Aorta (tissue), 5 donors: ENCODE measurements at places on chromosomes 12 and 14.

- DNase-seq = no peak
Measured at GRCh38 chr12:53567961-53568808, 58.0 kb downstream of the ATF7 start.

- peak; percentile 45 for DNase-seq
Measured at GRCh38 chr14:99347561-99347960, 75.6 kb upstream of the BCL11B start.

DNA sequence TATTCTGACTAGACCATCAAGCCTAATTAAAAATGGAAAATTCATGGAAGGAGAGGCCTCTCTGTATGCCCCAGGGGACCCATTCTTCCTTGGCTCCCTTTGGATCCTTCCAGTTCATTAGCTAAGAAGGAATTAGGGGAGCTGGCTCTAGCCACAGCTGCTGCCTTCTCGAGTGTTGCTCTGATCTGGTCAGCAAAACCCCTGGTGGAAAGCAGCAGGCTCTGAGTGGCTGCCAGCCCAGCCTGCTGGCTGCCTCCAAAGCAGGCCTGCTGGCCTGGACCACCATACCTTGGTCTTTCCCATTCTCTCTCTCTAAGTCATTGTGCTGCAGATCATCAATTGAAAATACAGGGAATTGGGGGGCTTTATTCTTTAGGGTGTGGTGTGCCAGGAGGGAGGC is 29.0 kb upstream of the AKAP6 start:
- DNase-seq = no peak

DNA sequence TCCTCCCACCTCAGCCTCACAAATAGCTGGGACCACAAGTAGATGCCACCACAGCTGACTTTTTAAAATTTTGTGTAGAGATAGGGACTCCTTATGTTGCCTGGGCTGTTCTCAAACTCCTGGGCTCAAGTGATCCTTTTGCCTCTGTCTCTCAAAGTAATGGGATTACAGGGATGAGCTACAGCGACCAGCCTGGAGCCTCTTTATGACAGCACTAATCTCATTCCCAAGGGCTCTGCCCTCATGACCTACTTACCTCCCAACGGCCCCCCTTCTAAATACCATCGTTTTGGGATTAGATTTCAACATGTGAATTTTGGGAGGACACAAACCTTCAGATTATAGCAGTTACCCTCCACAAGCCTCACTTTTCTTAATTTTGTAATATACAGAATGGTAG is 150.6 kb upstream of the FUT8 start:
- DNase-seq = no peak

GRCh38 chr12:56129206-56129941 is 1.3 kb downstream of the ESYT1 start:
- peak; percentile 92 for DNase-seq

- no peak for DNase-seq
Measured at GRCh38 chr12:45227316-45228067, 11.6 kb downstream of the ANO6 start.

- peak; percentile 58 for DNase-seq
Measured at GRCh38 chr14:20855652-20856291, 35.4 kb upstream of the RNASE3 start.

- no peak for DNase-seq
Measured at GRCh38 chr12:92600052-92600451, 102.7 kb upstream of the PLEKHG7 start.

DNA sequence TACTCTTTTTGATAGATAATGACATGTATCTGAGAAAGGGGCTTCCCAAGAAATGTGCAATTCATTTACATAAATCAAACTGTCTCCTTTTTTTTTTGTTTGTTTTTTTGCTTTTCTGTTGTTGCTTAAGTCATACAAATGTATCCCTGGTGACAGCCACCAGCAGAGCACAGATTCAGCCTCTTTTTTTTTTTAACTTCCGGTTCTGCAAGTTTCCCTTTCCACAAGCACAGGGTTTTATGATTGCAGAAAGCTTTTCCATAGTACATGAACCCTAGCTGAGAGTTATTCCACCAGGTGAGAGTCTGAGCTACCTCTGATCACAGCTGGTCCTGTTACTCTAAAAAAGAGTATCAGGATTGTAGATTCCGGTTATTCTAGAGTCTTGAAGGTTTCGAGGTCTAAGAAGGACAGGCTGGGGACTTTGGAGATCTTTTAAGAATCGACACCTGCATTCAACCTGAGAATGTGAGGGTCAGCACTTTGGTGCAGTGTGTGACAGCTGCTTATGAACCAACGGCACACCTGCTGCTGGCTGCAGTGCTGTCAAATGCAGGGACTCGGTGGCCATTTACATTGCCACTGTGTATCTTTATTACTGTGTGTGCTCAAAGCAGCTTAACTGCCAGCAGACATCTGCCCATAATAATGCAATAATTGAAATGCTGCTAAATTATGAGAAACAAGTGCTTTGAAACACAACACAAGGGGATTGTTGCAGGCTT is 551.7 kb downstream of the NRXN3 start:
- DNase-seq = no peak

DNA sequence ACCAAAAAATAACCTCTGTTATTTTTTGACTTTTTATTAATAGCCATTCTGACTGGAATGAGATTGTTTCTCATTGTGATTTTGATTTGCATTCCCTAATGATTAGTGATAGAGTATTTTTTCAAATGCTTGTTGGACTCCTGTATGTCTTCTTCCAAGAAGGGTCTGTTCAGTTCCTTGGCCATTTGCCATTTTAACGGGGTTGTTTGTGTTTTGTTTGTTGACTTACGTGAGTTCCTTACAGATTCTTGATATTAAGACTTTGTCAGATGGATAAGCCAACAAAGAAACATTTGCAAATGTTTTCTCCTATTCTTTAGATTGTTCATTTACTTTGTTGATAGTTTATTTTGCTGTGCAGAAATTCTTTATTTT is 651.6 kb upstream of the LRFN5 start:
- DNase-seq = no peak

DNA sequence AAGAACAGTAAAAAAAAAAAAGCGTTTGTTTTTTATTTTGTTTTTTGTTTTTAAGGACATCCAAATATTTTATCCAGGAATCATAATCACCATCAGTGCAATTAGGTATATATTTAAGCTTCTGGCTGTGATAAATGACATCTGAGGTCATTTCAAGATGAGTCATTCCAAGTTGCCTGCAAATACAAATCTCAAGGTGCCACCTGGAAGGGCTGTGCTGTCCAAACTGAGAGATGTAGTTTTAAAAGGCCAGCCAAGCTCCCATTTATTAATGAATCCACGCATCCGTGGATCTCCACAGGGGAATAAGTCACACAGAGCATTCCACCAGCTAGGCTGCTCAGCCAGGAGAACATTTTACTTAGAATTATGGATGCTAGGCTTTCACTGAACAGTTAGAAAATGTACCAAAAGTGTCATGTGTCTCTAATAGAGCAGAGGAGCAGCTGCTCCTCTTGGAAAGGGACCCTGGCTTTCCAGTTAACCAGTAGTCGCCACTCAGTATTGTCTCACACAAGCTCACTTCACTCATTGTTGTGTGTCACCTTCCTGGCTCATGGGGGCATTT is 1151.4 kb upstream of the TMEM132C start:
- DNase-seq = no peak

GRCh38 chr12:810116-810515 is 57.7 kb downstream of the WNK1 start:
- DNase-seq = no peak

DNA sequence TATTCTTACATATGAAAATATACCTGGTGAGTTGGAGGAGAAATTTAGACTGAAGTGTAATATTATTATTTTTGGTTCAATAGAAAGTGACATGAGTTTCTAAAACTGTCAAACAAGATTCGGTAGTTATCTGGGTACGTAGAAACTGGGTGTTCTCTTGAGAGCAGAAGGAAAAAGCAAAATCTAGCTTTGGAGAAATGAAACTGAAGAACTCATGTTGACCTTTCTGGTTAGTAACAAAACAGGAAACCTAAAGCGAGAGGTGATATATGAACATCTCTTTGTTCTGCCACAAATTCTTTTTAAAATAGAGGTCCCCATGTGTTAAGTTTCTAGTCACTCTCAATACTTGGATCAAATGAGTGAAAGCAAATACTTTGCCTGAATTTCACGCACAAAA is 401.7 kb downstream of the TRHDE start:
- no peak for DNase-seq

GRCh38 chr14:32078023-32078857 is 1.1 kb downstream of the ARHGAP5 start:
- no peak for DNase-seq

GRCh38 chr12:42957136-42957535 is 367.6 kb upstream of the PRICKLE1 start:
- no peak for DNase-seq

GRCh38 chr12:17284873-17285272 is 678.9 kb upstream of the LMO3 start:
- DNase-seq = no peak

- DNase-seq = peak; percentile 77
Measured at GRCh38 chr14:99736603-99737371, 52.7 kb downstream of the CYP46A1 start.

- DNase-seq = no peak
Measured at GRCh38 chr12:50537538-50537919, 32.7 kb downstream of the DIP2B start.

- DNase-seq = no peak
Measured at GRCh38 chr14:96929950-96930349, 132.8 kb downstream of the VRK1 start.

DNA sequence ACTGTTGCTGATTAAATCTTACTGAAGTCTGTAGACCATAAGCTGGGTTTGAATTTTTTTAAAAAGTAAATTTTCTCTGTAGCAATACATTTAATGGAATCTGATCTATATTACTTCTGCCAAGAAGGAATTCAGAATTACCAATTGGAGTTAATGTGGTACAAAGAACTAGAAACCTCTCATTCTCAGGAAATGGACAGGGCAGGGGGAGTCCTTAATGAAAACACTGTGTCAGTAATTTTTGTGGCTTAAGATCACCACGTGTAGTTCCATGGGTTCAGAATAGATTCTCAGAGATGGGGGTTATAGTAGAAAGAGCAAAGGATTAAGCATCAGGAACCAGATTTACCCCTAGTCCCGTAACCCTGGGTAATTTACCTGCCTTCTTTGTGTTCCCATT is 30.3 kb downstream of the FBXL14 start:
- no peak for DNase-seq

DNA sequence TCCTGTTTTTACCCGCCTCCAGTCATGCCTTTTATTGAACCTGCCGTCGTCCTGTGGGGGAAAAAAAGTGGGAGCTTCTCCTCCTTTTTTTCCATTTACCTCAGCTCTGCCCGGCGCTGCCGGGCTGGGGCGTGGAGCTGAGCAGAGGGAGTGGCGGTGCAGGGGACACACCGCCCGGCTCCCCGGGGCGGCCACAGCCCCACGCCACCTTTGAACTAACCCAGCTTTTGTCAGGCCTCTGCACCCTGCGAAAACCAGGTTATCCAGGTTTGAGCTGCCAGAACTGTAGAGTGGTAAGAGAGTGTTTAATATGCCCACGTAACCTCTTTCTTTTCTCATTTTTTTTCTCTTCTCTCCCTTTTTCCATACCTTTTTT is 161.0 kb upstream of the FKBP4 start:
- DNase-seq = peak; percentile 25

GRCh38 chr14:70788898-70789297 is 20.4 kb downstream of the MAP3K9 start:
- no peak for DNase-seq

GRCh38 chr12:3464561-3464960 is 26.4 kb upstream of the PRMT8 start:
- DNase-seq = no peak

DNA sequence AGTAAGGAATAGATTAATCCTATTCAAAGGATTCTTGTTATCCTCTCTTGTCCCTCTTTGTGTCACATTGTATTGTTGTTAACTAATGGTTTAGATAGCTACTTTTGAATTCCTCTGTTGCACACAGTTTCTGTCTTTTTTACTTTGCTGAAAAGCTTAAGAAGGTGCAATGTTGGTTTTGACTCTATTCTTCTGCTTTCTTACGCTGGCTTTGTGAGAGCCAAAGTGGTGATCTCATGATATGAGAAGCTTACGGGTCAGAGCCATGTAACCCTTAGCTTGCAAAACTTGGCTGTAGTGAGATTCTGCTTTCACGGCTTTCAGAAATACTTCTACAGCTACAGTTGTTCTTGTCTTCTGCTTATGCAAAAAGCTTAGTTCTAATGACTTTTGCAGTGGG is 239.7 kb downstream of the TRHDE start:
- no peak for DNase-seq

DNA sequence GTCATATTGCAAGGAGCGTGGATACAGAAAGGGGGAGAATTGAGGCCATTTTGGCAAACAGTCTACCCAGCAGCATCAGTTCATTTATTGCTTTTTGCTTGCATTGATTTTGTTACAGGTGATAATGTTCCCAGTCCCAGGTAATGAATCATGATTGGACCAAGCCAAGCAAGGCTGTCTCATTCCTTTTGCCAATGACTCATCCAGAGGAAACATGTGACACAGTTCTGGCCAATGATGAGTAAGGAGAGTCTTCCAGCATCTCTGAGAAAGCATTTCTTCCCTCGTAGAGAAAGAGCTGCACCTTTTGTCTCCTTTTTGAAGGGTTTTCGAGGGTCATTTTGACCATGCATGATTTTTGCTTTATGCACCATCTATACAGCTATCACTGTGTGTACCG is 68.2 kb downstream of the SLC15A4 start:
- no peak for DNase-seq

GRCh38 chr12:256958-257357 is 5.7 kb downstream of the SLC6A13 start:
- DNase-seq = no peak

- no peak for DNase-seq
Measured at GRCh38 chr14:64112867-64113678, 181.1 kb downstream of the ESR2 start.

DNA sequence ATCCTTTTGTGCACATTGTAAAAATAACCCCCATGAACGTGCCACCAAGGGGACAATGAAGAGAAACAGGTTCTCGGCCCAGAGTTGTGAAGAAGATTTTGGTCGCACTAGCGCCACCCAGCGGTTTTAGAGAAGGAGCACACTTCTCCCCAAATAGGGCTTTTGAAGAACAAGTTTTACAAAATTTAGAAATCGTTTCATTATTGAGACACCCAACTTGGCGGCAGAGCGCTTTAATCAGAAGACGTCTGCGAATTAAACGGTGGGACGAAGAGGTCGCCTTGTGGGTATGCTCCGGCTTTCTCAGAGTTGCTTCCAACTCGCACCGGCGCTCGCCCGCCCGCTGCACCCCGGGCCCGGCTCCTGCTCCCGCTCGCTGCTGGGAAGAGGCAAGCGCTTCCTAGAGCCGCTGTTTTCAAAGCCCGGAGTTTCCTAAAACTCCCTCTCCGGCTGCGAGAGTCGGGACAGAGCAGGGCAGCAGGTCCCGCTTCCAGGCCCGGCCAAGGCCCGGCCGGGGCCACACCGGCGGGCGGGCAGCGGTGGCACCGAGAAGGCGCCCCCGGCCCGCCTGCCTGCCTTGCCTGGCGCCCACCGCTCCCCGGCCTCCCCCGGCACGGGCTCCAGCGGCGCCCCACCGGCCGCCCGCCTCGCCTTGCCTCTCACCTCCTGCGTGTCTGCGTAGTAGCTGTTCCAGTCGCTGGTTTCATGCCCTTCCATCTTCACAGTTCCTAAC is 645 bp downstream of the FOXA1 start:
- no peak for DNase-seq

DNA sequence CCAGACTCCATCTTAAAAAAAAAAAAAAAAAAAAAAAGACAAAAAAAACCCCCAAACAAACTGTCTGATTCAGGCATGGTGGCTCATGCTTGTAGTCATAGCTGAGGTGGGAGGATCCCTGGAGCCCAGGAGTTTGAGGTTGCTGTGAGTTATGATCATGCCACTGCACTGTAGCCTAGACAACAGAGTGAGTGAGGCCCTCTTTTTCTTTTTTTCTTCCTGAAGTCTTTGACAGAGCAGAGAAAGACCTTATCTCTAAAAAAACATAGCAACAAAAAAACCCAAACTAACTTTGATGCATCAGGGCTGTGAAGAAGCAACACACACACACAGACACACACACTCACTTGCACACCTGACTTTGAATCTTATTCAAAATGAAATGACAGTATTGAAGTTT is 7.7 kb upstream of the AMN1 start:
- no peak for DNase-seq
